ENCODE measurements at places on chromosomes 5 and 9. TPM values are rescaled to one million over a fixed set of nuclear protein-coding genes. Genes with fewer than 3 reads are reported as not detected.

DNA sequence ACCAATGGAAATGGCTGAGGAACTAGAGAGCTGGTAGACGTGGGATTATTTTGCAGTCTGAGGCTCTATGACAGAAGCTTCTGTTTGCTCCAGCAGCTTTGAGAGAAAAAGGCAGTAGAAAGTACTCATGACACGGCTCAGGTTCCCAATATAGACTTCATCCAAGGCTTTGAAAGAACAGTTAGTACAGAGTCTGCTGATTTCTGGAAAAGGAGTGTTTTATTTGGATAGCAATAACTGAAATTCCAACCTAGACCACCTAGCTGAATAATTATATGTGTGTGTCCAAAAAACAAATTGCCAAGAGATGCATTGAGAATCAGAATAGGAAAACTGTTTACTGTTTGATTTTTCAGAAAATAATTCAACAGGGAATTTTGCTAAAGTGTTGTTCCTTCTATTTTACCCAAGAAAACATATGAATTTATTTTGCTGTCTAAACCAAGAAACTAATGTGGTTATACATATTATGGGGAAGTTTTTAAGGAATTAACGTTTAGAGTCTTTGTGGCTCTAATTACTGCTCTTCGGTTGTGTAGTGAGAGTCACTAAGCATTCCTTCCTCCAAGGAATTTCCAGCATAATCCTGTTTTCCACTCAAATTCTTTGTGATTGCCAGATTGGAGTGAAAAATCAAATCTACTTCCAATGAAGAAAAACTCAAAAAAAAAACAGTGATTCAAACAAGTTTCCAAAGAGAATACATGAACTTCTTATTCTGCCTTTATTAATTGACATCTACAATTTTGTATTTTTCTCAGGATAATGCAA, 18.1 kb upstream of the MTX3 start:
- no peak for DNase-seq

DNA sequence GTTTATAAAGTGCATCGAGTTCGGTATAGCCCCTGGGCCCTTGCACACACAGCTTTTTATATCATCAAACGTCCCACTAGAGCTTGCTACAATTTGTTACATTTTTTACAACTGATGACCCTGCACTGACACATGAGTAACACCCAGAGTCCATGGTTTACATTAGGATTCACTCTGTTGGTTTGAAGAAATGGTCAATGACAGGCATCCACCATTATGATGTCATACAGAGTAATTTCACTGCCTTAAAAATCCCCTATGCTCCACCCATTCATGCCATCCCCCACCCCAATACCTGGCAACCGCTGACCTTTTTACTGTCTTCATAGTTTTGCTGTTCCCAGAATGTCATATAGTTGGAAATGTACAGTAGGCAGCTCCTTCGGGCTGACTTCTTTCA, 130.2 kb downstream of the MED10 start:
- no peak for DNase-seq

DNA sequence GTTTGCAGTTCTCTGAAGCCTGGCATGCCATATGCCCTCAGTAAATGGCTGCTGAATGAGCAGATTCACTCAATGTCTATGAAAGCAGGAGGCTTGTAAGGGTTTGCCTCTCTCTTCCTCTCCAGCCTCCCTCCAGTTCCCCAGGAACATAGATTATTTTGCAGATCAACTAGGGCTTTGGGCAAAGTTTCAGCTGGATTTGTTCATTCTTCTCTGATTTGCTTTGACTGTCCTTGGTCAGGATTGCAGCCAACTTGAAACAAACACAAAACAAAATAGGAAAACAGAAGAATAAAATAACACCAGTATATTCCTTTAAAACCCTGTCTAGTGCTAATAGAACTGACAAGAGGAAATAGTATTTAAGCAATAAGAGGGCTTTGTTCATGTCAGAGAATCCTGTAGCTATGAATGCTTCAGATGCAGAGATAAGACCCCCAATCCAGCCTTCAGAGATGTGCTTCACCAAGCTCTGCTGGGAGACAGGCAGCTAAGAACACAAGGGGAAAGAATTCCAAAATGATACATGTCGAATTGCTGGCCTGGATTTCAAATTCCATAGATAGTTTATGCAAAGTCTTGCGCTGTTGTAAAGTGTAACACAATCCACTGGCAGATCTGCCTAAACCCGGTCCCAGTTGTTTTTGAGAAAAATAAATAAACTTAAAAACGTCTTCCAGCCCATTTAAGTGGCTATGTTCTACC, 174.3 kb downstream of the PAPPA start:
- DNase-seq = no peak

DNA sequence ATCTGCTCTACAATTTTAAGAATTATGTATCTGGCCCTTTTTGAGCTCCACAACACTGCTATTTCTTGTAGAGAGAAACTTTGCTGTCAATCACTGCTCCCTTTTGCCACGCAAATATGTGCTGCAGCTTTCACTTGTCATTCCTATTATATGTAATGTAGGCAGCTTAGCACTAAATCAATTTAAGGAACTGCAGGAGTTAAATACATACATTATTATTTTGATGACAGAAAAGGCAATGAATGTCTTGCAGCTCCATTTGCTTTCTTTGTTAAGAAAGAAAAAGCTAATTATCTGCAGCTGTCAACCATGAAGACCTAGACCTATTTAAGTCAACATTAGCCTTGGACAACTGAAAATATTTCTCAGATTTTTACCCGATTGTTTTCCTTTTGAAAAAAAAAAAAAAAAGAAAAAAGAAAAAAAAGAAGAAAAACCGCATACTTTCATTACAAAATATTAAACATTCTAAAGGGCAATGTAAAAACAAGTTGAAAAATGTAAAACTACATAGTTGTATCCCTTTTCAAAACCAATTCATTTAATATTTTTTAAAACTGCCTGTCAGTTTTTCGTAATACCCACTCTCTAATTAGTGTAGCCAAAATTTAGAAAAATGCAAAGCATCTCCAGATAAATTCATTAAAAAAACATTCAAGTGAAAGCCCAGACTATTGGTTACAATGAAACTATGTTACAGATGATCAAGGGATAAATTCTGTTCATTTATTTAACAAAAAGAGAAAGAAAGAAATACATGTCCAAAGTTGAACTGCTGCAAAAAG, 57.2 kb downstream of the RFX3 start:
- DNase-seq = no peak

DNA sequence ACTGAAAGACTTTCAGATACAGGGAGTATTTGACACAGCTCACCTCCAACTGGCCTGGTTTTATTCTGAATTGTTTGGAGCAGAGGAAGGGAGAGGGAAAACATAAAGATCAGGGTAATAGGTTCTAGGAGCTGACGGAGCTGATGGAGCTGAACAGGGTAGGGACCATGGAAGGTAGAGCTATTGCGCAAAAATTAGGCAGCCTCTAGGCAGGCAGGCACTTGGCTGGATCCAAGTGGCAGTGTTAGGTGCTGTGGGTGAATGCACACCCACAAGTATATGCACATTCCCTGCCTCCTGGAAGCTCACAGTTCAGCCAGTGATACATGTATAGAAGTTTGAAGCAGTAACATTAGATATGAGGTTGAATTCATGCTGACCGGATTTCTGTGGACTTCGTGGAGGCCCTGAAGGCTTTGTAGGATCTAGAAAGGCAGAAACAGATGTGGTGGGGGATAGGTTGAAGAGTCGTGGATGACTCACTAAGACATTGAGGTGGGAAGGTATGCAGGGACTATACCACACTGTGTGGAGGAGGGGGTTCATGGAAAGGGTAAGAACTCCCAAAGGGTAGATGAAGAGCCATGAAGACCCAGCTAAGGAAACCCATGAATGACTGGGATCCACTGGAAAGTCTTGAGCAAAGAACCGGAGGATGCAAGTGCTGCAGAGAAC, 50.8 kb downstream of the WWC1 start:
- DNase-seq = no peak

MYMK gene
- not detected for total RNA-seq

DNA sequence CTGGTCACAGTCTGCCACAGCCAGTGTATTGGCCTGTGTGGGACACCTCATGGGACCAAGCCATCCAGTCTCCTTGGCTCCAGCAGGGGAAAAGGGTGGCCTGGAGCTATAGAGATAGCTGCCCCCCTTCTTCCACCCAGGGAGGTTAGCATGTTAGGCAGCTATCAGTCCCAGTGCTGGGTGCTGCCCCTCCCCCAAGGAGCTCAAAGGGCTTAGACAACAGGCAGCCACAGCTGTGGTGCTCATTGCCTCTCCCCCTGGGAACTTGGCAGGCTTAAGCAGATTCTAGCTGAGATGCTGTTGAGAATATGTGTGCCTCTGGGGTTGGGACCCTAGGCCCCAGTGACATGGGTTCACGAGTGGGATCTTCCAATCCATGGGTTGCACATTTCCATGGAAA, 226.0 kb upstream of the PTGER4 start:
- DNase-seq = peak; percentile 50
